ENCODE measurements at places on chromosomes 4 and X. TPM values are rescaled to one million over a fixed set of nuclear protein-coding genes. Genes with fewer than 3 reads are reported as not detected.

RTL3 gene
- polyA plus RNA-seq: 0.84 TPM

GRCh38 chrX:19566359-19567222 lies 51.3 kb upstream of the MAP3K15 start:
- peak; percentile 65 for DNase-seq

DNA sequence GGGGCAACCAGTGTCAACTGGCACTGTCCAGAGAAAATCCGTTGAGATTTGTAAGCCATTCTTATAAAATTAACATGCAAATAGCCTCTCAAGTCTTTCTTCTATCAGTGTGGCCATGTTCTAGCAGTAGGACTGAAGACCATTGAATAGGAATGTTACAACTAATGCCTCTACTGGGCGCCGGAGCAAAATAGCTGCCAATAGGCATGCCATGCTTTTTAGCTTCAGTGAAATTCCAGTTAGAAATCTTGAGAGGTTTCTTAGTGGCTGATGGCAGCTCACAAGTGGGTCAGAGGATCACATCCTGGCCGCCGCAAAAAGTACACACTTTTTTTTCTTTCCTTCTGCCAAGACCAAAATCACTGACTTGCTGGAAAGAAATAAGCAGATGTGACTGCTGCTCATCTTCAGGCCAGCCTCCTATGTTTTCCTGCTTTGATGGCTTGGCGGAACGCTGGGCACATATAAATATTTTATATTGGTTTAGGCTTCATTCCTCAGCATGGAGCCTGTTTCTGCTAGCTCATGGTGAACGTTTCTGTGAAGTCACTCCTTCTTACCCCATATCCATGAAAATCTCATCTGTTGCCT lies 293.1 kb downstream of the TENM3 start:
- DNase-seq: no peak

VCX3A gene
- polyA plus RNA-seq: not detected

DNA sequence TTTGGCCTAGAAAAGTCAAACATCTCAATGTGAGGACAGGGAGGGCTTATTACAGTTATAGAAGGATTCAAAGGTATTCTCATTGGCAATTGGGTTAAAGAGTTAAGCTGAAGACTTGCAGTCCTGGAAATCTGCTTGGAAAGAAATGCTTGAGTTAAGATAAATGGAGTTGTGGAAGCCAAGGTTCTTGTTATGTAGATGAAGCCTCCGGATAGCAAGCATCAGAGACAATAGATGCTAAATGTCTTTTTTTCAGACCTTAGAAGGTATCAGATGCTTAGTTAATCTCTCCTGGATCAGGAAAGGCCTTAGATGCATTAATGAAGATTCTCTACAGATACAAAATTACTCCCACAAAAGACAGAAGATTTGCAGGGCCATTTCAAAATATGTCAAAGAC lies 299.3 kb downstream of the CFAP47 start:
- DNase-seq: no peak

GPRASP2 gene
- 27.5 TPM for polyA plus RNA-seq

- DNase-seq: no peak
Measured at GRCh38 chr4:105147016-105147552, 408 bp downstream of the TET2 start.

TBC1D9 gene
- polyA plus RNA-seq: 18.5 TPM

KCND1 gene
- 1.0 TPM for polyA plus RNA-seq

DNA sequence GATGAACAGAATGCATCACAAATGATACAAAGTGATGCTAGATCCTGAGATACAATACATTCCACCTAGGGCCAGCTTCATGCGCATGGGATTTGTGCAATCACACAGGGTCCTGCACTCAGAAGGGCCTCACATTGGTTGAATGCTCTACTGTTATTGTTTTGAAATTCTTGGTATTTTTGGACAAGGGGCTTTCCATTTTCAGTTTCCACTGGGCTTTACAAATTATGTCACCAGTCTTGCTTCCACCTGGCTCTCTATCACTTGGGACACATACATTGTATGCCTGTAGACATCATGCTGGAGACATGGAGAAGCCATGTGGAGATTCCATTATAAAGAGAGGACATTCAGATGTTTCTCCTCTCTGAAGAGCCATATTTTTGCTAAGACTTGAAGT lies 155.8 kb downstream of the NAA11 start:
- DNase-seq: no peak

TEC gene
- polyA plus RNA-seq: 0.23 TPM
